Activated CD4-positive, alpha-beta T cell treated with anti-CD3 and anti-CD28 coated beads, Interleukin-2, amount 50 U/mL, for 16 hours (primary cell): ENCODE measurements at places on chromosomes 3 and 15.

- DNase-seq = peak; percentile 66
Measured at GRCh38 chr3:39267631-39268548, 11.9 kb downstream of the CX3CR1 start.

- DNase-seq = no peak
Measured at GRCh38 chr3:123379041-123379830, 69.7 kb downstream of the ADCY5 start.

GRCh38 chr15:56532721-56533460 lies 68.0 kb upstream of the MNS1 start:
- no peak for DNase-seq

DNA sequence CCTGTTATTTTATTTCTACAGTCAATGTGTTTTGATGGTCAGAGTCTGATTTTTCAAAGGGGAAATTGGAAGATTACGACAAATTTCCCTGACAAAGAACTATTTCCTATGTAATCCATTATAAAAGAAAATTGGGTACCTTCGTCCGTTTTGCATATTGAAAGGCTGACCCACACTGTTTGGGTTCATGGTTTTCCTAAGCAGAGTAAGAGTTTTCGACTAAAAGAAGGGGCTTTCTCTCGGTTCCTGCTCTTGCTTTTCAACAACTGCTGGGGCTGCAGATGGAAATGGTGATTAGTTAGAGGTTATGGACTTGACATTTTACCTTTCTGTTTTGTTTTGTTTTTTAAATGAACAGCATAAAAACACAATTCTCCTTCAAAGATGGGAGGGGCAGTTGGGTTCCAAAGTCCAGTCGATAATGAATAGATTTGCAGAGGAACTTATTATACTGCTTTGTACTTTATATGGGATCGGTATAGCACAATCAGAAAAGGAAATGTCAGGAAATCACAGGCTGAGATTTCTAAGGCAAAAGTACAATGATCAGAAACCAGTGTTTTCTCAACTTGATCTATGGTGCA lies 978 bp downstream of the KCNMB2 start:
- no peak for DNase-seq

GRCh38 chr15:78200276-78200930 lies 34.0 kb downstream of the ACSBG1 start:
- no peak for DNase-seq

- no peak for DNase-seq
Measured at GRCh38 chr3:69320871-69321271, 65.0 kb downstream of the FRMD4B start.

DNA sequence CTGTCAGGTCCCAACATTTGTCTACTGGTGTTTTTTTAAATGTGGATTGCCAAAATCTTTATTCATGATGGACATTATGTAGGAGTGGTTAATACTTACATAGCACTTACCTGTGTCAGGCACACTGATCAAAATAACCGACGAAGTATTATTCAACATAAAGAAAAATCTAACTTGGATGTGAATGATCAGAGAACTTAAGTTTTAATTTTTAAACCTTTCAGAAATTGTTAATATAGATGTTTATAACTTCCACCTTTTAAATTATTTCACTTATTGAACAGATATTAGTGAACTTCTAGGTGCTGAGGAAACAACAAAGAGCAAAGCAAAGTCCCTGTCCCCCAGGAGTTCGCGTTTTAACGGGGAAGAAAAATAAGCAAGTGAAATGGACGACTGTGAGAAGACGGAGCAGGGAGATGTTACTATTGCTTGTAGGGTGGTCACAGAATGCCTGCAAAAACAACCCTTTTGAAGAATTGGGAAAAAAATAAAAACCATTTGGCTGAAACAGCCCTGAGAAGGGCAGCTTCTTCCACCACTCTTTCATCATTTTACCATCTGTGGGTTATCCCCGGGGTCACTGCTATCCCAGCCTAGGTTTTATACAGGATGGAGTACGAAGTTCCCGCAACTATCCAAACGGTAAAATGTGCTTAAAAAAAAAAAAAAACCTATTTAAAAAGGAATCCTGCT lies 915 bp upstream of the APH1B start:
- no peak for DNase-seq

- peak; percentile 6 for DNase-seq
Measured at GRCh38 chr15:57751177-57751800, 44.8 kb downstream of the POLR2M start.

DNA sequence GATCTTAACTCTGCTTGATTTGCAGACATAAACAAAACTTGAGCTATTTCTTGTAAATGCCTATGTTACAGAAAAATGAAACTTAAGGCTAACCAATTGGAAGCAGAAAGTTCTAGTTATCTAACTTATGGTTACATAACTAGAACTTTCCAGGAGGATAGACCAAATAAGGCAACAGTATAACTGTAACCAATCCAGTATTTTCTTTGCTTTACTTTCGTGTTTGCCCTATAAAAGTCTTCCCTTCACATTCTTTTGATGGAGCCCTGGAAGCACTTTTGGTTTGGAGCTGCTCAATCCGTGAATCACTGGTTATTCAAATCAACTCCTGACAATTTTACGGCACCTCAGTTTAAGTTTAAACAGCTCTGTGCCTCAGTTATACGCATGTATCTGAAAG lies 164.6 kb downstream of the SUCLG2 start:
- DNase-seq = no peak

GRCh38 chr3:31095255-31095654 lies 200.8 kb upstream of the GADL1 start:
- DNase-seq = no peak

DNA sequence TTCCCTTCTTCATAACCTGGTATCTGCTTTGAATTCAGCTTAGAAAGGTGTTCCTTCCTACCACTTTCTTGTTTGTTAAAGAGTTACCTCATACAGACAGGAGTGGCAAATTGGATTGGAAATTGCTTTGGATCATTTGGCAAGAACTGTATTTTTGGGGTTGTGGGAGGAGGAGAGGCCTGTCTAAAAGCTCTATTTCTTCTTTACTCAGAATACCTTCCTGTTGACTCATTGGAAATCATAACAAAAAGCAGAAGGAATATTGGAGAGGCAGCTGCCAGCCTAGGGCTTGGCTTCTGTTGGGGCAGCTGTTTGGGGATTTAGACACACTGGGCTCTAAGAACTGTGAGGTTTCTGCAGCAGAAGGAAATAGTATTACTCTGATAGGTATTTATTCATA lies 14.2 kb downstream of the IQGAP1 start:
- DNase-seq = no peak

DNA sequence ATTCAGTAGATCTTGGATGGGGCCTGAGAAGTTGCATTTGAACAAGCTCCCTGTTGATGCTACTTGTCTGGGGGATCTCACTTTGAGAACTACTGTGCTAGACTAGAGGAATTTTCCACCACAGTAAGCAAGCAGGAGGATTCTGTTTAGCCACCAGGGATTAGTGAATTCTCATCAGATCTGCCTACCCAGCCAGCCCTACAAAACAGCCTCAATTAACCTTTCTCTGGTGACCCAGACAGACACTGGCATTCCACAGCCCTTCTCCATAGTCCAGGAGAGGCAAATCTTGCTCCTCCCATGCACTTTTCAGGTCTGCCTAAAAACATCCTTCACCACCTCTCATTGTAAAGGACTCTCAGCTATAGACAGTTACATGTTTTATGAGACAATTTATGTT lies 16.7 kb upstream of the MYH15 start:
- DNase-seq = no peak

DNA sequence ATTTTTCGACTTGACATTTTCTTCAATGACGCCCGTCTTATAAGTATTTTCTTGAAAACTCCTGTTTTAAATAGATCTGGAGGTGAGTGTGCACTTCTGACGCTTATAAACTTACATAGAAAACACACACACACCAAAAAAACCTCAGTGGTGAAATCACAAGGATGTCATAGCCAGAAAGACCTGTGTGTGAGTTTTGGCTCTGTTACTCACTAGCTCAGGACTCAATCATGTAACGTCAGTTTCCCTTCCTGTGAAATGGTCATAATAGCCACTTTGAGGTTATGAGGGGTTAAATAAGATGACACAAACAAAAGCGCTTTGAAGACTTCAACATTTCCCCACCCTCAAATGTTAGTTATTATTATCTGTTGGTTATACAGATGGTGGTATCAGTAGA lies 1.8 kb downstream of the IL20RB start:
- no peak for DNase-seq

DNA sequence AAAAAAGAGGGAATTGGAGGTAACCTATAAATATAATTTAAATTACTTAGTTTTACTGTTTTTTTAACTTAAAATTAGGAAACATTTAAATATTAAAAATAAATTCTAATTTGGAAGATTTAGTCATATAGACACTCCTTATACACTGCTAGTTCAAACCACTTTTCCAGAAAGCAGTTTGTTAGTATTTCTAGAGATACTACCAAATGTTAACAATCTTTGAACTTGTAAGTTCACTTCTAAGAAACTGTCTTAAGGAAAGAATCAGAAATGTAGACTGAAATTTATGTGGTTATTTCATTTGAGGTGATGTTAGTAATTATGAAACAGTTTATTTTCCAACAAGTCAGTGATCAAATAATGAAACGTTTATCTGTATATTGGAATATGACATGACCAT lies 22.7 kb downstream of the CTDSPL2 start:
- peak; percentile 34 for DNase-seq

GRCh38 chr3:139318431-139318816 lies 25.4 kb upstream of the MRPS22 start:
- DNase-seq = no peak

DNA sequence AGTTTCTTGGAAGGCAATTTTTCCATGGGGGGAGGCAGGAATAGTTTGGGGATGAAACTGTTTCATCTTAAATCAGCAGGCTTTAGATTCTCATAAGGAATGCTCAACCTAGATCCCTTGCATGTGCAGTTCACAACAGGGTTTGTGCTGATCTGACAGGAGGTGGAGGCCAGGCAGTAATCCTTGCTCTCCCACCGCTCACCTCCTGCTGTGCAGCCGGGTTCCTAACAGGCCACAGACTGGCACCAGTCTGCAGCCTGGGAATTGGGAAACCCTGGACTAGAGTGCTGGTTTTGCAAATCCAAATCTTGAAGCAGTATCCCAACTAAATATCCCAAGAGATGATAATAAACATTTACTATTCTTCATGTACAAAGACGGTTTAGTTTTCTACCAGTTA lies 256.3 kb upstream of the TMCO5A start:
- DNase-seq = no peak

- no peak for DNase-seq
Measured at GRCh38 chr3:25151281-25151902, 276.7 kb upstream of the RARB start.

- no peak for DNase-seq
Measured at GRCh38 chr15:64351265-64351664, 4.7 kb downstream of the CSNK1G1 start.

DNA sequence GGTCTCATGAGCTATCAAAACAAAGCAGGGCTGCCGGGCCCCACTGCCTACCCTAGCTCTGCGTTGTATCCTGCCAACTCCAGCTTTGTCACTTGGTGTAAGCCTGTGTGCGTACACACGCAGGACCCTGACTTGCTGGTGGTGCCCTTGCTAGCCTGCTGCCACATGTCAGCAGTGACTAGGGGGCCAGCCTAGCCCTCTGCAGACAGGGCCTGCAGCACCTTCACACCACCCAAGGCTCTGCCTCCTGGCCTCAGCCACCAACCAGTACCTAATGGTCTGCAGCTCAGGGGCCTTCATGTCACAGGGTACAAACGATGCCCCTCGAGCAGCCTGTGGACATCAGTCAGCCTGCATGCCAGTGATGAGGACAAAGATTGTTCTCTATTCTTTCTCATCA lies 30.1 kb upstream of the DUSP7 start:
- no peak for DNase-seq

DNA sequence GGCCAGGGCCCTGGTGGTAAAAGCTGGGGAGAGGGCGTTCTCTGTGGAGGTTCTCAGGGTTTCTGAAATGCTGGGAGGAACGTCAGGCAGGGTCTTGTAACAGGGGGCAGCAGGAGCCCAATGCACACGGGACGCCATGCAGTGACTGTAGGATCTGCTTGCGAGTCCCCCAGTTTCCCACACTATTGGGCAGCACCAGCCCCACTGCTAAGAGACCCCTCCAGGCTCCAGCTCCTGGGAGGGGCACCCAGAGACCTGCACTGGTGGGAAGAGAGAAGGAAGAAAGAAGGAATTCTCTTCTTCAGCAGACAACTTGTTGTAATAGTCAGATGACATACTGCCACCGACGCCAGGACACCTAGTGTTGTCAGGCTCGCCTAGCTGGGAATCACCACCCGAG lies 55.2 kb upstream of the RNF7 start:
- DNase-seq = no peak

- DNase-seq = no peak
Measured at GRCh38 chr3:39140341-39140971, 12.9 kb downstream of the CSRNP1 start.

GRCh38 chr15:66715720-66716655 lies 14.0 kb downstream of the SMAD6 start:
- no peak for DNase-seq

DNA sequence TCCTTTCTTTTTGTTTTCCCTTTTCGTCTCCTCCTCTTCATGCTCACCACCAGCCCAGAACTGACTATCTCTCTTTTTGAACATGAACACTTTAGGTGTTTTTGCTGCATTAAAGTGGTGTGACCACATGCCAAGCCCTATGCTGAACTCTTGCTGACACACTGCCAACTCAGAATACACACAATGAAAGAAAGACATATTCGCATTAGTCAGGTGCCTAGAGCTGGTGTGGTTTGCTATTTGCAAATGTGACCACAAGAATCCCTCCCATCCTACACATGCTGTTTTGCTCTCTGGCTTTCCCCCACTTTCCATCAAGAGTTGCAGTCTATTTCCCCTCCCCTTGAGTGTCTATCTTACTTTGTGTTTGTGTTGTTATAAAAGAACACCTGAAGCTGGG lies 967.8 kb upstream of the CFAP20DC start:
- DNase-seq = peak; percentile 70

- no peak for DNase-seq
Measured at GRCh38 chr3:7841451-7841850, 660.2 kb upstream of the LMCD1 start.

- DNase-seq = no peak
Measured at GRCh38 chr15:58441376-58442070, 9.7 kb downstream of the LIPC start.

- no peak for DNase-seq
Measured at GRCh38 chr3:71560665-71561064, 22.9 kb downstream of the FOXP1 start.

DNA sequence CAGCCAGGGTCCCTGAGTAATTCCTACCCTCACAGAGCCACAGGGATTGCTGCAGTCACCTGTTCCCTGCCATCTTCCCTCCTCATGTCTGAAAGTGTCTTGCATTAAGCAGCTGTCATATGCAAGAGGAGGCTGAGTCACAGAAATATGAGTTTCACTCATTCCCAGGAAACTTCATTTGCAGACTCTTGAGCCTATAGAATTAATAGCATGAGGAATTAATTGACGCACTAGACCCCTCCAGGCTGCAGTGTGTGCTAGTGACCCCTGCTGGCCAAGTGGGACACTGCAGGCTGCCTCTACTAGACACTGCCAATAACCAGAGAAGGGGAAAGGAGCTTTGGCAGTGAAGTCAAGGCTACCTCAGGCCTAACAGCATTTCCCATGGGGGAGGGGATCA lies 50.6 kb upstream of the SLC6A1 start:
- peak; percentile 21 for DNase-seq

- no peak for DNase-seq
Measured at GRCh38 chr3:149552700-149553099, 78.2 kb downstream of the TM4SF4 start.

GRCh38 chr3:100720426-100720825 lies 11.1 kb downstream of the TFG start:
- no peak for DNase-seq

- DNase-seq = no peak
Measured at GRCh38 chr3:131540821-131541220, 38.0 kb upstream of the MRPL3 start.
